Endodermal cell (in vitro differentiated cells): ENCODE measurements at places on chromosomes 4 and X. TPM values are rescaled to one million over a fixed set of nuclear protein-coding genes. Genes with fewer than 3 reads are reported as not detected.

The UGT2A2 gene
- not detected in 2 replicates for total RNA-seq

The TMSB15A gene
- 78.6 to 90.4 TPM (median 88.4 TPM) in 3 replicates for total RNA-seq

The TASL gene
- total RNA-seq, result not detected in 3 replicates

The DDX53 gene
- total RNA-seq, result not detected in 2 replicates

The CT47A1 gene
- total RNA-seq, result not detected in 3 replicates

The PIR gene
- total RNA-seq, result 33.2 and 34.2 TPM in 2 replicates

The AGTR2 gene
- total RNA-seq, result 0.07 TPM in 1 of 2 replicates, not detected in the other

The EDA gene
- 70.6 to 113 TPM (median 71.0 TPM) in 3 replicates for total RNA-seq

The SLC39A8 gene
- 45.3 to 64.4 TPM (median 58.9 TPM) in 3 replicates for total RNA-seq

The QDPR gene
- 26.5 to 39.2 TPM (median 36.3 TPM) in 3 replicates for total RNA-seq

The FRMPD4 gene
- 0.05 to 0.09 TPM in 2 of 3 replicates, not detected in the other for total RNA-seq

The FGFBP1 gene
- not detected in 3 replicates for total RNA-seq
